ENCODE measurements at places on chromosomes 12 and 14.

DNA sequence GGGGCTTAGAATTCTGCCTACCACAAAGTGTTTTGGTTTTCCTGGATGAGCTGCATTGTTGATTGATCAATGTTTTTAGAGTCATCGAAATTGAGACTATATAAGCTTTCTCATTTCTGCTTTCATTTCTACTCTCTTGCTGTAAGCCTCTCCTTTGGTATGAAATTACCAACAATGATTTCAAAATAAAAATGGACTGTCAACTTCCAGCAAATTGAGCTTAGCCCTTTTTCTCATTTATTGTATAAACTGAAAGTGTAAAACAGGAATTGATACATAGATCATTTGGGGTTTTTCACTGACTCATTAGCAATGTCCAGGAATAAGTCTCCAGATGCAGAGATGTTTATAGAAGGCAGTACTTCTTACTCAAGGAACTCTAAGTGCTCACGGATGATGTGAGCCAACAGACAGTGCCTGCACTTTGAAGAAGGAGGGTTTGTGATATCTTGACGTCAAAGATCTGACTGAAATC, 20.0 kb upstream of the PCNX1 start:
- DNase-seq: no peak

DNA sequence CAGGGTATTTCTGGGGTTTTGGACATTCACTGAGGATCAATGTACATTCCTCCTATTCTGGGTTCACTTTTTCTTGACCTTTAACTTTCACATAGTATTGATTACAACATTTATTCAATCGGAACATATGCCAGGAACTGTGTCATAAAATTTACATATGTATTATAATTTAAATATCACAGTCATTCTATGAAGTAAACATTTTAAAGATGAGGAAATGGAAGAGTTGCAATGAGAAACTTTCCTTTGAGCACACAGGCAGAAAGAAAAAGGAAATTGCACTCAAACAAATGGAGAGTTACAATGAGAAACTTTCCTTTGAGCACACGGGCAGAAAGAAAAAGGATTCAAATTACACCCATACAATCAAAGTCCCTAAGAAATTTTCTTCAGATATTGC, 3.1 kb downstream of the MUCL1 start:
- no peak for DNase-seq

DNA sequence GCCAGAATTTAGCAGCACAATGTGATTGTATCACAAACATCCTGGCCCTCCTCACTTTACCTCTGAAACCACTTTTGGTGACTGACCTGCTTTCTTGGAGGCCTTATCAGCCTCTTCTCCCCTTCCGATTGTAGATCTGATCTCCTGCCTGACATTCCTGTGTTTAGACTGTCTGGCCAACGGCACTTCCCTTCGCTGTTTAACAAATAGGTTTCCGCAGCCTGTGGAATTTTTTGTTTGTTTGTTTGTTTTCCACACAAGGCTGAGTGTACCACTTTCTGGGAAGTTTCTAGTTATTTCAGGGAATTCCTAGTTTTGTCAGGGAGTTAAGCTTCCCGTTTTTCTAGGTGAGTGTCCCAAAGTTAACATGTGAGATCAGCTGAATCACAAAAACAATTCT, 65.9 kb upstream of the CDKN3 start:
- no peak for DNase-seq

GRCh38 chr14:96261053-96261452, 5.0 kb downstream of the BDKRB1 start:
- DNase-seq: no peak

DNA sequence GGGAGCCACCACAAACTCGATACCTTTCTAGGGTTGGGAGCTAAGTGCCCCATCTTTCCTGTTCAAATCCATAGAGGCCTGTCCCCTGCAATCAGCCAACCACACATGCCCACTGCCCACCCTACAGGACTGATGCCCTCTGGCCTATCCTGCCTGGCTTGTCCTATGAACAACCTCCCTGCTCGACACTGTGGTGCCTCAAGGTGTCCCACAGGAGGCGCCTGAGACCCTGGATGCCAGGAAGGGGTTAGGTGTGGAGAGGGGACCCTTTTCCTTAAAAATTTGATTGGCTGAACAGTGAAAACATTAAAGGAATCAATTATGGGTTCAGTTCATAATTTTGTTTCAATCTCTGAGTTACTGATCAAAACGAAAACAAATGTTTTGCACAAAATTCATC, 97.3 kb upstream of the FZD10 start:
- DNase-seq: no peak

- no peak for DNase-seq
Measured at GRCh38 chr12:65854629-65855028, 30.3 kb downstream of the HMGA2 start.

DNA sequence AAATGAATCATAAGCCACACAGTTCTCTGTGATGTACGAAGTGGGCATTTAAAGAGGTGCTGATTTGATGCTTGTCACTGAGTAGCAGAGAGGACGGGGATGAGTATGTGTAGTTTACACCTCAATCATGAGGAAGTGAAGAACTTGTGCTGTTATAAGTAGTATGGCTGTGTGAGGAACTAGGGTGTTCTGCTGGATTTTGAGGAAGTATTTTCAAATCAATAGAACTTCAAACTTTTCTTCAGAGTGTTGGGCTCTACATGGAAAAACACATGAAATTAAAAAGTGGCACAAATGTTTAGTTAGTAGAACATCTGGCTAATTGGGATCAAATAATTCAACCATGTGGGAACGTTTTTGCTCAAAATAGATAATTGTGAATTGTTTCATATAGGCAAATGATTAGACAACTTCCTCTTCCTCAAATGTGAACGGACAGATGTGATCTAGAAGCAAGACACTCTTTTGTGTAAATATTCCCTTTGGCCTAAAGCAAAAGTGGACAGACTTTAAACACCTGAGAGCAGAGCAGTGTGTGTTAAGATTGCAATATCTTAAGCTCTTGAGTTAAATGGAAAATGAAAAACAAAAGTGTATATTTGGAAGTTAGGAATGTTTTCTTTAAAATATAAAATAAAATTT, 168.5 kb downstream of the NAV3 start:
- no peak for DNase-seq

GRCh38 chr14:59229653-59230406, 41.4 kb downstream of the DAAM1 start:
- DNase-seq: no peak

- no peak for DNase-seq
Measured at GRCh38 chr12:123041042-123041531, 60.6 kb downstream of the ARL6IP4 start.

- no peak for DNase-seq
Measured at GRCh38 chr14:59067127-59067894, 121.2 kb upstream of the DAAM1 start.

Data from activated gamma-delta T cell treated with Interleukin-2 at 50 U/mL for 16 hours (primary cell).